IPS-NIHi11 (cell line): ENCODE measurements at places on chromosomes 2 and 18.

GRCh38 chr2:203949228-203949627 is 12.7 kb downstream of the ICOS start:
- no peak for DNase-seq

- no peak for DNase-seq
Observed at GRCh38 chr18:75226956-75227316, 16.3 kb downstream of the TSHZ1 start.

DNA sequence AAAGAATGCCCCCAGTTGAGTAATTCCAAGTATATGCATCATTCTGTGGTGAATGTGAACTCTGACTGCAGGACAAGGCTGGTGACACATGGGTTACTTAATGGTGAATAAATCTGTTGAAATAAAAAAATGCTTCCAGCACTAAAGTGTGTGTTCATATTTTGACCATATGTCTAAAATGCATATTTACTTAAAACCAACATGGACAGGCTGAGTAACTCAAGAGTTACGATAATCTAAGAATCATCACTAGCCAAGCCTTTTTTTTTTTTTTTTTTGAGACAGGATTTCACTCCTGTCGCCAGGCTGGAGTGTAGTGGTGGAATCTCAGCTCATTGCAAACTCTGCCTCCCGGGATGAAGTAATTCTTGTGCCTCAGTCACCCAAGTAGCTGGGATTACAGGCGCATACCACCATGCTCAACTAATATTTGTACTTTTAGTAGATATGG is 47.1 kb upstream of the CCBE1 start:
- no peak for DNase-seq

DNA sequence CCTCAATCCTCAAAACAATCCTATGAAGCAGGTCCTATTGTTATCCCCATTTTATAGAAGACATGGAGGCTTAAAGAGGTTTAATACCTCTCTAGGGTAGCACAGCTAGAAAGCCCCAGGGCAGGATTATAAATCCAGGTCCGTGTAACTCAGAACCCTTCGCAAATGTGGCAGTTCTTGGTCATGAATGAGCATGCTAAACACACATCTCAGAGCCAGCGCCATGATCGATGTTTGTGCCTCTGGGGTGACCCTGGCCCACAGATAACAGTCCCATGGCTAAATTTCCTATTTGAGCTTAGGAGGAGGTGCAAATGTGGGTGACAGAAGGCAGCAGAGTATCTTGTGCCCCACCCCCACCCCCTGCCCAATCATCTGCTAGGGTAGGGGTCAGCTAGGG is 17.5 kb downstream of the DNMT3A start:
- no peak for DNase-seq

- no peak for DNase-seq
Observed at GRCh38 chr2:74039611-74040010, 54.9 kb downstream of the TET3 start.

DNA sequence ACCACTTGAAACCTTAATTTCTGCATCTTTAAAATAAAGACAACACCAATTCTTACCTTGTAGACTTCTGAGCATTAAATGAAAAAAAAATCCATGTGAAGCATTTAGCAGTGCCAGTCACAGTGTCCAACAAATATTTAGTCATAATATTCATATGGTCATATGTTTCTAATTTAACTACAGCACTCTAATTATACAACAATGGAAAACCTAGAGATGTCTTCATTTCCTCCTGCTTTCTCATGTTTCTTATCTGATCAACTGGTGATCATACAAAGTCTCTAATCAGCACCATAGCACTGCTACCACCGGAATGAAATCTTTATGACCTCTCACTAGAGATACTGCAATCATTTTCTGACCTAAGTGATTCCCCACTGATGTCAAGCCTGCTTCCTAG is 10.2 kb upstream of the SCN3A start:
- no peak for DNase-seq

- DNase-seq, result no peak
Observed at GRCh38 chr2:12164689-12165088, 418.3 kb downstream of the LPIN1 start.

- no peak for DNase-seq
Observed at GRCh38 chr2:121001641-121002040, 266.0 kb downstream of the GLI2 start.

DNA sequence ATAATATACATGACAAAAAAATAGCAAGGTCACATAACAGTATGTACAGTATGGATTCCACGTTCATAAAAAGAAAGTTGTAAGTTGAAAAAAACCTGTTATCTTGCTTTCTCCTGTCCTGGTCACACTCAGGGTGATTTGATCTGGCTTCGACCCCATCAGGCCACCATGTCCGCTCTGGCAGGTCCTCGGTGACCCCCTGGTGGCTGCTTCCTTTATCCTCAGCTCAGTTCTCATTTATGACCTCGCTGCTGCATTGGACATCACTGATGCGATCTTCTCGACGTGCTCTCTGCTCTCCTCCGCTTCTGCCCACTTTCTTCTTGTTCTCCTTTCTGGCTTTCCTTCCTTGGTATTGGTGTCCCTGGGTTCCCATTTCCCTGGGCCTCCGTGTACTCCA is 29.7 kb downstream of the DGKD start:
- DNase-seq, result no peak

GRCh38 chr2:143730953-143731260 is 601.7 kb downstream of the ARHGAP15 start:
- no peak for DNase-seq

DNA sequence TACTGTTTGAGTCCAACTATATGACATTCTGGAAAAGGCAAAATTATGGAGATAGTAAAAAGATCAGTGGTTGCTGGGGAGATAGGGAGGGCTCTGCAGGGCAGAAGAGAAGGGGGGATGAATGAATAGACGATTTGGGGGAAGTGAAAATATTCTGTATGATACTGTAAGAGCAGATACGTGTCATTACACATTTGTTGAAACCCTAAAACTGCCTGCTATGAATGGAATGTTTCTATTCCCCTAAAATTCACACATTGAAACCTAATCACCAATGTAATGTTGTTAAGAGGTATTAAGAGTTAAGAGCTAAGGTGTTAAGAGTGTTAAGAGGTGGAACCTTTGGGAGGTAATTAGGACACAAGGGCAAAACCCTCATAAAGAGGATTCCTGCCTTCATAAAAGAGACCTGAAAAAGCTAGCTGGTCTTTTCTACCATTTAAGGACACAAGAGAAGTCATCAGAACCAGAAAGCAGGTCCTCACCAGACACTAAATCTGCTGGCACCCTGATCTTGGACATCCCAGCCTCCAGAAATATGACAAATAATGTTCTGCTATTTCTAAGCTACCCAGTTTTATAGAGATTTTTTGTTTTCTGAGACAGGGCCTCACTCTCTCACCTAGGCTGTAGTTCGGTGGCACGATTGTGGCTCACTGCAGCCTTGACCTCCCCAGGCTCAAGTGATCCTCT is 76.2 kb downstream of the ATAD2B start:
- no peak for DNase-seq

DNA sequence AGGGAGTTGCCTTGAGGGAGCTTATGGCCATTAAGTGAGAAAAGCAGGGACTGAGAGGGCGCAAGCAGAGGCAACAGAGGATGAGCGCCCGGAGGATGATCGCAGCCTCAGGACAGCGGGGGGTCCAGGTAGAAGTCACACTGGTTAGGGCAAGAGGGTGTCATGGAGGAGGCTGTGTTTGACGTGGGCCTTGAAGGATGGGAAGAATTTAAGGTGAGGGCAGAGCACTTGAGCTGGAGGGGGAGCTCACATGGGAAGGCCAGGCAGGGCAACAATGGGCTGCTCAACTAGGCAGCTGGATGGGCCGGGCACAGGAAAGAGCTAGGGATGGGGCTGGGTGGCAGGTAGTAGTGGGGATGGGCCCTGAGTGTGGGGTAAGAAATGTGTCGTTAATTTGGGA is 31.9 kb downstream of the FAM228A start:
- no peak for DNase-seq

DNA sequence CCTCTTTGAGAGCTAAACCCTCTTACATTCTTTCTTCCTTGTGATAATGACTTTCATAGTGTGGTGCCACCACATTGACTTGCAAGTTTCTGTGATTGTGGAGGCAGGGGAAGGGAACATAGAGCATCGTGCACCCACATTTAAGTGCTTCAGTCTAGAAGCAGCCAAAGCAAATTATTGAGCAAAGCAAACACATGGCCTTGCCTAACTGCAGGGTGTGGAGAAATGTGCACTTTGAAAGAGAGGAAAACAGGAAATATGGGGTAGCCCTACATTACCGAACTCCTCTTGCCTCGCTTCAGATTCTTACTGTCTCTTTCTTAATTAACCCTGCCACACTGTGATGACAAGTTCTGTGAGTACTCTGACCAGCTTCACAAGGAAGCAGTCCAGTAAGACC is 814.6 kb downstream of the SLC4A3 start:
- DNase-seq, result no peak

DNA sequence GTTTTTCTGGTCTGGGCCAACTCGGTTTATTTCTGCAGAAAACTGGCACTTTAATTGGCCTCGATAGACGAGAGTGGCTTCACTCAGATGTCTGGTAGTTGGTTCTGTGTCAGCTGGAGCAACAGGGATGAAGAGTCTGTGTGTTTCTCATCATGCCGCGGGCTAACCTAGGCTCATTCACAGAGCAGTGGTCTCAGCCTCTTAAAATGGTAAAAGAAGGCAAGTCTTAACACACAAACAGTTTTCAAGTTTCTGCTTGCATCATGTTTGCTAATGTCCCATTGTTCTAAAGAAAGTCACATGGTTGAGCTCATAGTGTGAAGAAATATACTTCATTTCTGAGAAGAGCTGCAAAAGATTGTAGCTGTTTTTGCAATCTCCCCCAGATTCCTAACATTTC is 37.5 kb upstream of the ANXA4 start:
- DNase-seq, result no peak
